ENCODE measurements at places on chromosomes 3 and 15.

DNA sequence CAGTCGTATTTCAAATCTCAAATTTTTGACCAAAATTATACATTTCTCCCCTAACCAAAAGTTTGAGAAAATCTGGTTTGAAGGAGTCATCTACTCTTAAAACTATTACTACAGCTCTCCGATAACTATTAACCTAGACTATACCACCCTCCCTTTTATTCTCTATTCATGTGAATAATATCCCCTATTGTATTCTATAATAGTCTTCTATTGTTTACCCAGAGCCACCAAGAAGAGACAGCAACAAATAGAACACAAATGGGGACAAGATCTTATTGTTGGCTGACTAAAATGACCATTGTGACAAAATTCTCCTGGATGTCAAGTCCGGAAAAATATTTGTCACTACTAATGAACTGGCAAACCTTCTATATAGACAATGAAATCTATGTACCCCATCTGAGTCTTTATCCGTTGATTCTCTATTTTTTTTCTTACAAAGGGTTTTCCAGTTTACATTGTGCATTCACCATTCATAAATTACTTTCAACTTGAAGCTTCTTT lies 618.0 kb downstream of the CADM2 start:
- DNase-seq: no peak

DNA sequence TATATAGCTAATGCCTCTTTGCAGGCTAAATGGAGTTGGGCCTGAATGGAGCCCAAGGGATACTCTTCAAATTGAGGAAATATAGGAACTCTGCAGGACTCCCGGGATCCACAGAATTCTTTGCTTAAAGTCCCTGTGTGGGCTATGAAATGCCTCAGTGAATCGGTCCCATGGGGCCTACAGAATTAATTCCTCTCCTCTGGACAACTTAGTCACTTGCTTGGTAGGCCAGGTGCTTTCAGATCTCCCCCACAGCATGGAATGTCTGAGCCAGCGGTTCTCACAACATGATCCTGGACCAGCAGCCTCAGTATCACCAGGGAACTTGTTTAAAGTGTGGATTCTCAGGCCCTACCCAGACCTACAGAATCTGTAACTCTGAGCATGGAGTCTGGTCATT lies 15.1 kb upstream of the PRICKLE2 start:
- DNase-seq: no peak

DNA sequence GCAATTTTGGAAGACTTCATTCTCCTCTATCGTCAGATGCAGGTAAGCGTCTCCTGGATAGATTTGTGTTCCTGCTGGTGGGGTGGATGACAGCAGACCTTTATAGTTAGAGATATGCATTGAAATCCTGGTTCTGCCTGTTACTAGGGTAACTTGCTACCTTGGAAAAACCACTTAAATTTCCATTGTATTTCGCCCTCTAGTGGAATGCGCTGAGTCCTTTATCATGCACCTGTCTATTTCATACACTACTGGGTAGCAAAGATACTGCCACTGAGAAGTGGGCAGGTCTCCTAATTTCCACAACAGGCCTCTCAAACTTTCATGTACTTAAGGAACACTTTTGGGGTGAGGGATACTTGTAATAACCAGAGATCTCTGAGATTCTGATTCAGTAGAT lies 209.5 kb upstream of the SUCLG2 start:
- no peak for DNase-seq

DNA sequence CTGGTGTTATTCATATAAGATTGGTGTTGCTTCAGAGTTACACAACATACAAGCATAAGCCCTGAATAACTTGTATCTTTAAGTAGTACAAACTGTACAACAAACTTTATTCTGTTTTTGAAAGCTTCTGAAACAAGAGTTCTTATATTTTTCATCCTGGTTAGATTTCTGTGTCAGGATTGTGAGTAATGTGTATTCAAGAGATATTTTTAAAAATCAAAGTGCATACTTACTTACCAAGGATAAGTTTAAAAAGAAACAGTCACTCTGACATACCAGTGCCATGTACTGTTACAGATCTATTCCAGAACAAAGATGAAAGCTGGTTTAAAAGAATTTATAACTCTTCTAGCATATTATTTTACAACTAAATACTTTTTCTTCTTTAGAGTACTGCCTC lies 755.1 kb downstream of the ZPLD1 start:
- no peak for DNase-seq

DNA sequence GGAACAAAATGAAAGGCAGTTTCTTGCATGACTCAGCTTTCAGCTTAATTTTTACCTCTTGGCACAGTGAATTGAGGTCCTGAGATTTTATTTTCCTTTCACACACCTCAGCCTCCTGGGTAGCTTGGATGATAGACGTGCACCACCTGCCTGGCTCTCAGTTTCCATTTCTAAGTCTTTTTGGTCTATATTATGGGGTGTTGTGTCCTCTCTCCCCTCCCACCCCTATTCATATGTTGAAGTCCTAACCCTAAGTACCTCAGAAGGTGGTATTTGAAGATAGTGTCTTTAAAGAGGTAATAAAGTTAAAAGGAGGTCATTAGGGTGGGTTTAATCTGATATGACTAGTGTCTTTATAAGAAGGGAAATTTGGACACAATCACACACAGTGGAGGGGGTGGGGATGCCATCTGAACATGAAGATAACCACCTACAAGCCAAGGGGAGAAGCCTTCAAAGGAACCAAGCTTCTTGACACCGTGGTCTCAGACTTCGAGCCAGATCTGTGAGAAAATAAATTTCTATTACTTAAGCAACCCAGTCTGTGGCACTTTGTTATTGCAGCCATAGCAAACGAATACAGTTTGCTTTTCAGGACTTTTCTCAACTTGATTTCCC lies 85.2 kb downstream of the STRIT1 start:
- DNase-seq: no peak

DNA sequence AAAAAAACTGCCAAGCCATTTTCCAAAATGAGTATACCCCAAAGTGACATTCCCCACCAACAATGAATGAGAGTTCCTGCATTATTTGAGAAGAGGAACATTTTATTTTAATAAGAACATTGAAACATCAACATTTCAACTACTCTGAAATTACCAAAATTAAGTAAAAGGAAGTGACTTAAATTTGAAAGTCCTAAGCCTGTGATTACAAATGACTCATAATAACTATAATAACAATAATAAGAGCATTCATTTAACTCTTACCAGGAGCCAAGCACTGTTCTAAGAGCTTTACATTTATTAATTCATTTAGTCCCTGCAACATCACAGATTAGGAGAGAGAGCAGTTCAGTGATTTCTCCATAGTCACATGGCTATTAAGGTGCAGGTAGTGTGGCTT lies 32.4 kb downstream of the LRRC28 start:
- no peak for DNase-seq

GRCh38 chr3:110767838-110768237 lies 303.8 kb upstream of the NECTIN3 start:
- DNase-seq: no peak

GRCh38 chr3:73364517-73364916 lies 260.2 kb downstream of the PDZRN3 start:
- no peak for DNase-seq

- no peak for DNase-seq
Measured at GRCh38 chr3:28244491-28244890, 3.1 kb downstream of the CMC1 start.

- DNase-seq: no peak
Measured at GRCh38 chr3:184658223-184658928, 53.5 kb downstream of the MAGEF1 start.

DNA sequence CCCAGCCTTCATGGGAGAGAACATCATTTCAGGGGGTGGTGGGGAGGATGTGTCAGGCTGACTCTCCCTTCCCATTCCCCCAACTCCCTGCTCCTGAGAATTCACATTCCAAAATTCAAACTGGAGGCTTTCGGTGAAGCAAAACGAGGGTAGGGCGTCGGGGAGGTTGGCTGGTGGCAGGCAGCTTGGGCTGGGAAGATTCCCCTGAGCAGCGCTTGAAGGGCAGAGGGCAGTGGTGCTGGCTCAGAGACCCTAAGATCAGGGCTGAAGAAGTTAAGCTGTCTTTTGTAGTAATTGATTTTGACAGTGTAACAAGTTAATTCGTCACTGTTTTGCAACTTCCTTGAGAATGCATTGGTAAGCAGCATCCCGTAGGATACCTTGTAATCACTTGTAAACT lies 187.8 kb downstream of the RAB11A start:
- no peak for DNase-seq

DNA sequence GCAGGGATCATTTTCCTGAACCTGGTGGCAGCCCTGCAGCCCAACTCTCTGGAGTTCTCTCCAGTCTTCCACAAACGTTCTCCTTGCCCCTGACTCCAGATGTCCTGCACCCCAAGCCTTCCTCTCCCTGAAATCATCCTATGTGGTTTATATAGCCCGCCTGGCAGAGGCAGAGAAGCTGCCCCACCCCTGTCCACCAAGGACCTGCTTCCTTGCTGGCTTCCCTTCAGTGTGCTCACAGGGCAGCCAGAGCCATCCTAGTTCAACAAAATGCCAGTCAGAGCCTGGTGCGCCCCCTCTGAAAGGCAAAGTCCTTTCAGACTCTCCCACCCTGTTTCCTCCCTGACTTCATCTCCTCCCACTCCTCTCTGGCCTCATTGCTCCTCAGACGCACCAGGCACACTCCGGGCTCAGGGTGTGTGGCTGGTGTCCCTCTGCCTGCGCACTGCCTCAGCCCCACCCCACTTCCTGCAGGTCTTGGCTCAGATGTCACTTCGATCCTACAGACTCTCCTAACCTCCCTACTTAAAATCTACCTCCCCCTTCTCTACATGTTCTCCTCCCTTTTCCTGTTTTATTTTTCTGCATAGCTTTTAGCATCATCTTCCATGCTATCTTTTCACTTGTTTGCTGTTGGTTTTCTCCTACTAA lies 5.9 kb downstream of the KBTBD13 start:
- no peak for DNase-seq

- no peak for DNase-seq
Measured at GRCh38 chr3:13051066-13051465, 22.2 kb downstream of the IQSEC1 start.

DNA sequence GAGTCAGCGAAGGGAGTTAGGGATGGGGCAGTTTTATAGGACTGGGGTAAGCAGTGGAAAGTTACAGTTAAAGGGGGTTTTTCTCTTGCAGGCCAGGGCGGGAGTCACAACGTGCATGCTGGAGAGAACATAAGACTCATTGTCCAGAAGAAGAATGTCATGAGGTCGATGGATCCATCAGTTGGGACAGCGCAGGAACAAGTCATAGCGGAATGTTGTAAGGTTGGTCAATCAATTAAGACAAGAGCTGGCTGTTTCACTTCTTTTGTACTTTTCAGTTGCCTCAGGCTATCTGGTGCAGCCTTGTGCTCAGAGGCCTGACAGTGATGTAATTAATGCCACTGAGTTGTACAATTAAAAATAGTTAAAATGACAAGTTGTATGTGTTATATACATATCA lies 165.6 kb downstream of the OCA2 start:
- DNase-seq: no peak

Measured in retinal pigment epithelial cell (primary cell).